ENCODE measurements at places on chromosomes 4 and X. TPM values are rescaled to one million over a fixed set of nuclear protein-coding genes. Genes with fewer than 3 reads are reported as not detected.

PIM2 gene
- total RNA-seq = 14.8 TPM

RHOXF2B gene
- total RNA-seq = not detected

EOLA1 gene
- 22.6 TPM for total RNA-seq

AFM gene
- total RNA-seq = not detected
